ENCODE measurements at places on chromosomes 2 and 18.
A peak's percentile ranks its signal among the peaks of the same experiment; 100 is the strongest.

DNA sequence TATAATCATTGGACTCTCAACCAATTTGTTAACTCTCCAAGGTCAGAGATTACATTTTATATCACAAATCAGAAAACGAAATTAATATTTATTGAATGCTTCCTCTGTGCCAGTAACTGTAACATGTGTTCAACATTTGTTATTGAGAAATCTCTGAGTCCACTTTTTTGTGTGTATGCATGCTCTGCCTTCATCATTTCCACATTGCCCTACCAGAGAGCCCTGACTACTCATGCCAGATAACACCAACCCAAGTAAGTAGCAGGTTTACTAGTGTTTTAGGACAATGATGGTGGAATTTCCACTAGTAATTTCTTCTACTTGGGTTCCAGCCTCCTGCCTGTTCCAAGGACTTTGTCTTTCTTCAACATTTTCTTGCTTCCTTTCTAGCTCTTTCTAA is 14.2 kb upstream of the FAP start:
- no peak for DNase-seq

DNA sequence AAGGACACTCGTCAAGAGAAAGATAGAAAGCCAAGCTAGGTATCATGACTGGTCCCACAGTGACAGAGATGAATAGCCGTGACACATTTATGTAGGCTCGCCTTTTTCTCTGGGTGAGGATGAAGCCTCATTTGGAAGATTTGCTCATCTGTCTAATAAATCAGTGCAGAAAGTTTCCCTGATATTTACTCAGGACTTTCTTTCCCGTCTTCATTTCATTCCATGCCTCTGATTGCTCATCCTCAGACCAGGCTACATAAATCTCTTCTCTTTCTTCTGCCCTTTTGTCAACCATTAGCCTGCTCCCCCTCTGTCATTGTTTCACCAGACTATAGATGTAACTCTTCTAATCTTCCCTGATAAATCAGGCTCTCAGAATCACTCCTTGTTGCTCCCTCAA is 361.8 kb upstream of the MEIS1 start:
- DNase-seq: no peak

- no peak for DNase-seq
Observed at GRCh38 chr2:222240676-222241049, 58.1 kb downstream of the PAX3 start.

DNA sequence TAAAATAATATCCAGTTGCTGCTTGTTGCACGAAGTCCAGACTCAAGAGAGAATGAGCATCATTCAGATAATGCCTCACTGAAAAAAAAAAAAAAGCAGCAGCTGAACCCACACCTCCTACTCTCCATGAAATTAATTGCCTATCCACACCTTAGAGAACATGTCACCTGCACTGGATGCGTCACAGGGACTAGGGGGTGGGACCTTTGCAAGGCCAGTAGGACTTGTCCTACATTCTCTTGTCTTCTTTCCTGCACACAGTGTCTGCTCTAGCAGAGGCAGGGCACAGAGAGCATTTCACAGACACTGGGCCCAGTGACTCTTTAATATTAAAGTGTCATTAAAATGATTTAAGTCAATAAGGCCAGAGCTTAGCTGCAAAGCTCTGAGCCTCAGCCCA is at the start of gene ABCA12:
Gene ABCA12, minus strand, starts transcription at position 148 of the 400 bp plus-strand sequence. CDS start 418 bp downstream, outside the sequence.
- DNase-seq: no peak

DNA sequence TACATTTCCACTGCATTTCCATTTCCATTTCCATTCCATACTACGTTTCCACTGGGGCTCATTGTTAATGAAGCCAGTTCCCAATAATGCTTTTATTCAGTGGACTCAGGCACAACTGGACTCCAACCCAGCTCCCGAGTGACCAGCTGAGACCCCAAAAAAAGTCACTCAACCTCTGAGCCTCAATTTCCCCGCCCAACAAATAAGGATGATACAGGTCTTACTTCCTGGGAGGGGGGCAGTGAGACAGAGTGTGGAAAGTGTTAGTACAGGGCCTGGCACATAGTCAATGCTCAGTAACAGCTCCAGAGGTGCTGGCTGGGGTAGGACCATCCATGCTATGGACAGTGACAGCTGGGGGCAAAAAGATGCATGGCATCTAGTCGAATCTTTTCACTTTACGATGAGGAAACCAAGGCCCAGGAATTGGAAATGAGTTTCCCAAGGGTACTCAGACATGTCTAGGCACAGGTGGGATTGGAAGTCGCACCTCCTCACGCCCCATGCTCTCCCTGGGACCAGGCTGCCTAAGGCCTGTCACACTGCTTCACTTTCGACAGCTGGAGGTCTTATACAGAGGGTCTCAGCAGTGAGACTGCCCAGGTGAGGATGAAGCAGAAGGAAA is 226.5 kb downstream of the ANAPC1 start:
- DNase-seq: no peak

DNA sequence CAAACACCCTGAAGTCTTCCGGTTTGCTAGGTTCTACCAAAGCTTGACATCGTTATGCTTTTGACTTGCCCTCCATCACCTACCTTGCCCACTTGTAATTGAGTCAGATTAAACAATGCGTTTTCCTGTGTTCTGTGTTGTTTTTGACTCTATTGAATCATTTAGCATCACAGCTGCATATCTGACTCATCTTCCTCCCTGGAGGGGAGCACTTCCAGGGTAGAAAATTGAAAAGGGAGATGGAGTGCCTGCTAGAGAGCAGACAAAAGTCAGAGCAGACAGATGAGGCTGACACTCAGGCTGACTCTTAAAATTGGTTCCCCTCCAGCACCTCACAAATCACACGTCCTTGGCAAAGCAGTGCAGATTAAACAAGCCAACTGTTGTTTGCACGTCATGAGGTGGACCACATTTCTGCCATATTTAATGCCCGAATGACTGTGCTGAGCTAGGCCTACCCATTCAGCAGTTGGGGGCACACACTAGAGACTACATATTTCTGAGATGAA is 2.2 kb downstream of the MPP4 start:
- no peak for DNase-seq

GRCh38 chr2:105032476-105032875 is 5.4 kb upstream of the MRPS9 start:
- no peak for DNase-seq

DNA sequence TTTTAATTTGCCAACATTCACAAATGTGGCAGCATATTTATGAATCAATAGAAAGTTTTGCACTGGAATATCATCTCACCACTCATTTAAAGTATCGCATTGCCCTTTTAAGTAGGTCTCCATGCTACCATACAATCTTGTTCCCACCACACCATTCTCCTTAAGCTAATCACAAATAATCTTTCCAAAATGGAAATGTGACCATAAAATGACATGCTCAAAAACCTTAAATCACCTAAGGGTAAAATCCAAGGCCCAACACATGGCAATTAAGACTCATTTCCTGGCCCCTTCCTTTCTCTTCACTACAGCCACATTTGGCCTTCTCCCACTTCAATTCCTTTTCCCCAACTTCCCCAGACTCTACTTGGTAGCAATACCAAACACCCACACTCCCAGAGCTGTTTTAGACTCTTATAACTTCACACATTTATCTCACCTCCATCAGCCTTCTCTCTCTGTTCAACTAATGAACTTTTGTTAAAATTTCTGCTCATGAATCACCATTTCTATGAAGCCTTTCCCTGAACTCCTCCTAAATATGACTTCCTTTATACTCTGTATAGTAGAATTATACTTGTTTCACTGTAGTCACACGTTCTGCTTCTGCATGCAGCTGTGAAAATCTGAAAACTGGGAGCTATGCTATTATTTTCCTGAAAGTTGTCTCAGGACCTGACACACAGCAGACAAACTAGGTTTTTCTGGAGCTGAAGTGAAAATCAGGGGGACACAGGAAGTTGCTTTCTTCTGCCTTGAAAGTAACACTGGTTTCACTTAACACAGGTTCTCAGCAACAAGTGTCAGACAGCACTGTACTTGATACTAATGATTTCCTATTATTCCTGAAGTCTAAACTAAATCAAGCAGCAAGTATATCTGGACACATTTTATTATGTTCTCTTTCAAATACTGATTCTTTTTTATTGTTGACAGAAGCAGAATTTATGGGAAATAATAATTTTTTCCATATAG is 303.9 kb downstream of the ZEB2 start:
- no peak for DNase-seq

DNA sequence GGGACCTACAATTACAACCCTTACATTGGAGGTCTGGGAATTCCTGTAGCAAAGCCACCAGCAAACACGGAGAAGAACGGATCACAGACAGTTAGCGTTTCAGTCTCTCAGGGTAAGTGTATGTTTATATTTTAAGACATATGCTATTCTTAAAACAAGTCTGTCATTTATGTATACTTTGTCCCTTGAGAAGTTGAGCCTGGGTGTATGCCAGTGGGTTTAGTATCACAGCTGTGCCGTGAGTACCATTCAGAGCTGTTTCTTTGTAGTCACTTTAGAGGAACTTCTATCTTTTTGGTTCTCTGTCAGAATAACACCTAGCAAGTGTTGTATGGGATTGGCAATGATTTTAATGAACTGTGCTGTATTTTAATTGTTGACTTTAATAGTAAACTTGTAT is 125.6 kb downstream of the BIRC6 start:
- no peak for DNase-seq

DNA sequence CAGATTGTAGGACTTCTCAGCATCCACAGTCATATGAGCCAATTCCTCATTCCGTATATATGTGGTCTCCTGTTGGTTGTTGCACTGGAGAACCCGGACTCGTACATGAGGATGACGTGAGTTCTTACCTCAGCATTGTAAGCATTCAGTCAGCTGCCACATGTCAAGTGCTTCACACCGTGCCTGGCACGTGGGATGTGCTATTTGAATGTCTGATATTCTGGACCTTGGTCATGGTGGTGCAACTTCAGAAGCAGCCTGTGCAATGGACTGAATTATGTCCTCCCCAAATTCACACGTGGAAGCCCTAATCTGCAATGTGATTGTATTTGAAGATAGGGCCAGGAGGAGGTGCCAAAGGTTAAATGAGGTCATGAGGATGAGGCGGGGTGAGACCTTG is 32.1 kb downstream of the PTGR3 start:
- DNase-seq: no peak

DNA sequence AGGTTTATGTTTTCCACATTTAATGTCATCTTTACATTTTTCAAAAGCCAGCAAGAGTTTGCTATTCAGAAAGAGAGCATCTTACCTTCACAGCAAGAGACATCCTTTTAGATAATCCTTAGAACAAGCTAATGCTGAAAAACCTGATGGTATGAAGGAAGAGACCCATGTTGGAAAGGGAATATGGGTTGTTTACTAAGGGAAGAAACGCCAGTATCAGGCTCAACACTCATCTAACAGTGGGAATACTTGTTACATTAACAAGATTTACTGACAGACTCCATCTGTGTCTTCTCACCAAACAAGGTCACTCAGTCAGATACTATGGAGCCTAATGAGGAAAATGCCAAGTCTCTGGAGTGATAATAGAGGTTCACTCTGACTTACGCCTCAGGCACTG is 1474.1 kb upstream of the SLC39A10 start:
- no peak for DNase-seq

DNA sequence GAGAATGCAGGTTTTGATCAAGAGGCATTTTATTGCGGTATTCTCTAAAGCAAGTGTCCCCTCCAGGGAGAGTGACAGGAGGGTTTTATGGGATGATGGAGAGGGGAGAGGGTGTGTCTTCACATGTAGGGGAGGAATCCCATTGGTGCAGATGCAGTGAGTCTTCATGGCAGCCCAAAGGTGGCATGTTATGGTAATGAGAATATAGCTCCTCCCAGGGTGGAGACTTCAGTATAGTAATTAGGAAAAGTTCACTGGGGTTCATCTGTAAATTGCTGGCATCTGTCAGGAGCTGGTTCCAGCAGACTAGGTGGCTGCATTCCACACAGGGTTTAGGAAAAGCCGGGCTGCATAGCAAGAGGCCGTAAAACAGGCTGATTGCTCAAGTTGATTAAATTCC is 230.7 kb upstream of the CCDC68 start:
- DNase-seq: no peak

DNA sequence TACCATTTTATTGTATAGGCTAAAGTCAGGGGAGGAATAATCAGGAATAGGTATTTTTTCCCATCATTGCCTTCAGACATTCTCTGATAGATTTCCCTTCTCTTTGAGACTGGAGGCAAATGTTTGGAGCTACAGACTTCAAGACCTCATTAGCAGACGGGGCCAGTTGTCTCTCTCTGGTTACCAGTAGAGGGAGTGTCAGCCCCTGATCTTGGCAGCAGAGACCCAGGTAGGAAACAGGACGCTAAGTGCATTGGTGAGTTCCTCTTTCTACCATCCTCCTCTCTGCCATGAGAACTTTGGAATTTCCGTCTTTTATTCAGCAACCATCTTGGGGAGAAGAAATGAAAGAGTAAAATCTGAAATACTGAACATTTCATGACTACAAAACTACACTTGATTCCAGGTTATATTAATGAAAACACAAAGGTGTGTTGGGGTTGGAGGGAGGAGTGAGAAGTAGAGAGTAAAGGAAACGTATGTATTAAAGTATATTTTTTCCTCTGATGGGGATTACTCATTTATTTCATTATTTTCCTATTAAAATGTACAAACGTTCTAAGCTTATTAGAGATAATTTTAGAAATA is 186.2 kb upstream of the GCFC2 start:
- DNase-seq: no peak

- DNase-seq: no peak
Observed at GRCh38 chr2:46360303-46360702, 63.1 kb downstream of the EPAS1 start.

- no peak for DNase-seq
Observed at GRCh38 chr2:158034198-158034866, 67.3 kb upstream of the UPP2 start.

GRCh38 chr2:172693037-172693436 is 42.6 kb upstream of the RAPGEF4 start:
- peak; percentile 25 for DNase-seq

DNA sequence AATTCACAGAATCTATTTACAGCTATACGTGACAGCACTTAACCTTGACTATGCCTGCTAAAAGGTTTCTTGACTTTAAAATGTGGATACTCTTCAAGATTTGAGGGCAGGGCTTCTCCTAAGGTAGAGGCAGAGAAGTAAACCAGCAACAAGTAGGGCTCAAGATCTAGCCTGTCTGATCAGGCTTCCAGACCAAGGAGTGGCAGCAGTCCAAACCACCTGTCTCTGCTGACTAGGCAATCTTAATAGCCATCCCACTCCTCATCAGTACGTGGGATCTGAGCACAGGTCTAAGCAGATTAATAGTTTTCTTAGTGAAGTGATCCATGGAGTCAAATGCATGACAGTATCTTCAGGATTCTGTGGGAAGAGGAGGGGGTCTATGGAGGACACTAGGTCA is 100.4 kb downstream of the GPD2 start:
- DNase-seq: no peak

Measured in activated naive CD4-positive, alpha-beta T cell treated with Interleukin-2 at 50 U/mL for 16 hours (primary cell).